Cardiac atrium fibroblast (primary cell): ENCODE measurements at places on chromosomes 12 and 14. TPM values are rescaled to one million over a fixed set of nuclear protein-coding genes. Genes with fewer than 3 reads are reported as not detected.

MAP1LC3B2 gene
- not detected in 2 replicates for total RNA-seq

CIROP gene
- not detected in 2 replicates for total RNA-seq

WNT1 gene
- total RNA-seq = not detected in 2 replicates

RABGGTA gene
- 25.9 and 39.9 TPM in 2 replicates for total RNA-seq

RNASE7 gene
- not detected in 2 replicates for total RNA-seq

SSTR1 gene
- 3.6 and 4.5 TPM in 2 replicates for total RNA-seq

MSI1 gene
- 1.5 TPM in 1 of 2 replicates, not detected in the other for total RNA-seq

DIO2 gene
- total RNA-seq = 4.0 and 12.5 TPM in 2 replicates

LRRIQ1 gene
- not detected in 2 replicates for total RNA-seq

KLRC3 gene
- not detected in 2 replicates for total RNA-seq

FIGNL2 gene
- not detected in 2 replicates for total RNA-seq

SRRM4 gene
- not detected in 2 replicates for total RNA-seq

POTEM gene
- total RNA-seq = not detected in 2 replicates

KLRB1 gene
- total RNA-seq = not detected in 2 replicates

SCAF11 gene
- total RNA-seq = 56.5 and 89.4 TPM in 2 replicates

SAMD15 gene
- 1.1 TPM in 2 replicates for total RNA-seq

GCN1 gene
- 47.3 and 104 TPM in 2 replicates for total RNA-seq

CLEC12A gene
- total RNA-seq = not detected in 2 replicates

LBHD2 gene
- not detected in 2 replicates for total RNA-seq

ADAMTS20 gene
- not detected in 2 replicates for total RNA-seq

AKAP3 gene
- total RNA-seq = 0.16 and 0.18 TPM in 2 replicates

RAD51AP1 gene
- 2.2 and 6.5 TPM in 2 replicates for total RNA-seq

EIF2S3B gene
- 0.49 and 0.54 TPM in 2 replicates for total RNA-seq

ADIPOR2 gene
- 27.1 and 33.7 TPM in 2 replicates for total RNA-seq

LYZ gene
- total RNA-seq = not detected in 2 replicates

HVCN1 gene
- total RNA-seq = 3.4 TPM in 2 replicates

SPX gene
- 0.97 TPM in 1 of 2 replicates, not detected in the other for total RNA-seq

PSMD9 gene
- 90.4 and 107 TPM in 2 replicates for total RNA-seq

NID2 gene
- 394 and 648 TPM in 2 replicates for total RNA-seq

PA2G4 gene
- 72.4 and 89.7 TPM in 2 replicates for total RNA-seq

LTBR gene
- total RNA-seq = 203 and 232 TPM in 2 replicates

TEX22 gene
- 0.18 TPM in 1 of 2 replicates, not detected in the other for total RNA-seq

CKB gene
- 44.9 and 67.9 TPM in 2 replicates for total RNA-seq

KERA gene
- not detected in 2 replicates for total RNA-seq

INSM2 gene
- total RNA-seq = not detected in 2 replicates

KRT5 gene
- not detected in 2 replicates for total RNA-seq

PWP1 gene
- total RNA-seq = 63.7 and 69.2 TPM in 2 replicates

PRIMA1 gene
- not detected in 2 replicates for total RNA-seq

ANKRD33 gene
- total RNA-seq = not detected in 2 replicates

WSCD2 gene
- total RNA-seq = not detected in 2 replicates

GDF3 gene
- total RNA-seq = not detected in 2 replicates

ATF7 gene
- total RNA-seq = 12.6 and 19.9 TPM in 2 replicates

UBE3B gene
- total RNA-seq = 36.5 and 53.6 TPM in 2 replicates

PRH2 gene
- total RNA-seq = not detected in 2 replicates

GYS2 gene
- not detected in 2 replicates for total RNA-seq
